Naive thymus-derived CD8-positive, alpha-beta T cell (primary cell): ENCODE measurements at places on chromosomes 6 and 20.

DNA sequence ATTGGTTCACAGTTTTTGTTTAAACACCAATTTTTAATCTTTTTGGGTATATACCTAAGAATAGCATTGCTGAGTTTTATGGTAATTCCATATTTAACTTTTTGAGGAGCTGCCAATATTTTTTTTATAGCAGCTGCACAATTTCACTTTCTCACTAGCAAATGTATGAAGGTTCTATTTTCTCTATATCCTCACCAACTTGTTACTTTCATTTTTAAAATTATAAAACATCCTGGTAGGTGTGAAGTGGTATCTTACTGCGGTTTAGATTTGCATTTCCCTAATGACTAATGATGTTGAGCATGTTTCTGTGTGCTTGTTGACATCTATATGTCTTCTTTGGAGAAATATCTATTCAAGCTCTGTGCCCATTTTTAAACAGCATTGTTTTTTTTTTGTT, 452.1 kb downstream of the GRIK2 start:
- DNase-seq = no peak

DNA sequence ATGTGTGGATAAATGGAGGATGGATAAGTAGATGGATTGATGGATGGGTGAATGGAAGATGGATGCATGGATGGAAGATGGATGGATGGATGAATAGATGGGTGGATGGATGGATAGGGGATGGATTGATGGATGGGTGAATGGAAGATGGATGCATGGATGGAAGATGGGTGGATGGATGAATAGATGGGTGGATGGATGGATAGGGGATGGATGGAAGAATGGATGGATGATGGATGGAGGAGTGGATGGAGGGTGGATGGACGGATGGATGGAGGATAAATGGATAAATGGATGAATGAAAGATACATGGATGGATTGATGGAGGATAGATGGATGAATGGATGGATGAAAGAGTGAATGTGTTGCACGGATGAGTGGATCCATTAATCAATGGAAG, 3.0 kb upstream of the NFATC2 start:
- no peak for DNase-seq

GRCh38 chr6:37396571-37397180, 36.3 kb upstream of the CMTR1 start:
- no peak for DNase-seq

DNA sequence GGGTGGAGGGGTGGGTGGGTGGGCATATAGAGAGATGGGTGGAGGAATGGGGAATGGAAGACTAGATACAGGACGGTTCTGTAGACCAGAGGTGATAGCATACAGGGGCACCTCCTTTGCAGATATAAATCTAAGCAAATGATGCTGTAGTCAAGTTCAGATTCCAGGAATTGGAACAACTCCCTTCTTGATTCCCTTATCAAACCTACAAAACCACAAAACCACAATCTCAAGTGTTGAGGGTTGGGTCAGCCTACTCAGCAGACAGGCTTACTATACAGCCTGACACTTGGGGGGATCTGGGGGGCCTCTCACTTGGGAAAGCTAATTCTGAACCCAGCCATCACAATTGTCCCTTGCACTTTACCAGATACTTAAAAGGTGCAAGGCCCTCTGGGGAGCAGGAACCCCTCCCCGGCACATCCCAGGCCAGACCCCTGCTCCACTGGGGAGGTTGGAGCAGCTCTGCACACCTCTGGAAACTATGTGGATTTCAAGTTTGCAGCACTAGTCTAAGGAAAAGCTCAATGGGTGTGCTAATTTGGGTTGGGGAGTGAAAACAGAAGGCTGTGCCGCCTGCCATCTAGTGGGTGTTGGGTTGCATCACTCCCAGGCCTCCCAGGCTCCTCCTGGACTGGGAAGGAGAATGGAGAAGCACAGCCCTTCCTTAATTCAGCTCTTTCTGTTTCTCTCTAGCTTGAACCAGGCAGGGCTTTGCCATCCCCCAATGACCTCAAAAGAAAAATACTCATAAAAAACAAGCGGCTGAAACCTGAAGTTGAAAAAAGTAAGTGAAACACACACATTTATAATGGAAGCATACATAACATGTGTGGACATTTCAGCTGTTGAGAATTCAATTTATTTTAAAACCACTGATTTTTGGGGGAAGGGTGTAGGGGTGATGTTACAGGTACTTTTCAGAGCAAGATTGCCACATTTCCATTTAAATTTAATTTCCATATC, 121.2 kb upstream of the LAMP5 start:
- no peak for DNase-seq

DNA sequence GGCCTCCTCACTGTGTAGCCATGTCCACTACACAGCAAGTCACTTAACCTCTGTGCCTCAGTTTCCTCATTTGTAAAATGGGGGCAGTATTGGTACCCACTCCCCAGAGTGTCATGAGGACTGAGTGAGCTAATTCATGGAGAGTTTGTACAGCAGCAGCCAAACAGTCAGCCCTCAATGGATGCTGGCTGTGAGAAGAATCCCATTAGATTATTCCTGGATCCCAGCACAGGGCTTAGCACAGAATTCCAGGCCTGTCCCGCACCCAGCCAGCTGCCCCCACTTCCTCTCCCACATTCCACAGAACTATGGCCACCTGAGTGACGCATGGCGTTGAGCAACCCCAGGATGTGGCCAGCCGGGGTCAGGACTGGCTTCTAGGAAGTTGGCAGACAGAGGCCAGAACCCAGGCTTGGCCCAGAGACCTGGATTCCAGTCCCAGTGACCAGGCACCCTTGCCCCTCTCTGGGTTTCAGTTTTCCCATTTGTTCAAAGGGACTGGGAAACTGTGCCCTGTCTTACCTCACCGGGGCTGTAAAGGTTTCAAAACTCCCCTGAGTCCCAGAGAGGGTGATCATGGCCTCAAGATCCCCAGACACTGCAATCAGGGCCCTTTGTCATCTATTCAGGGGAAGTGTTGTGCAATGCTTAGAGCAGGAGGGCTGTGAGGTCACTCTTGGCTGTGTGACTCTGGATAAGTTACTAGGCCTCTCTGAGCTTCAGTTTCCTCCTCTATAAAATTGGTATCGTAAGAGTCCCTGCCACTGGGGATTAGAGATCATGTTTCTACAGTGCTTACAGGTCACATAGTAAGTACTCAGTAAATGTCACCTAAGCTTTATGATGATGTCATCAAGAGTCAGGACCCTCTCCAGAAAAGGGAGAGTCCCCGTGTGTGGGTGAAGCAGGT, 3.0 kb upstream of the TGM2 start:
- no peak for DNase-seq

DNA sequence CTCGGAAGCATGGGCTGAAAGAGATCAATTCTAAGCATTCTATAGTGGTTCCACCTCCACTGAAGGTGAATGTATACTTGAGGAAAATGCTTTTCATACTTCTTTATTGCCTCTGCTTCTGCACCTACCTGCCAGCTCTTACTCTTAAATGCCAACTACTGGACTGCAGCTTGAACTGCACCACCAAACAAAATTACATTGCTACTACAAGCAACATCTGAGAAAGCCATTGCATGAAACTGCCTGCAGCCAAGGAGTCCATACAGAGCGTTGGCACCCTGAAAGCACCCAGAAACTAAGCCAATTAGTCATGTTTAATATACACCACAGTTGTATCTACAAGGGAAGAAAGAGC, 440.9 kb downstream of the BTBD3 start:
- DNase-seq = no peak

- DNase-seq = no peak
Measured at GRCh38 chr20:43870484-43870883, 44.2 kb upstream of the TOX2 start.

DNA sequence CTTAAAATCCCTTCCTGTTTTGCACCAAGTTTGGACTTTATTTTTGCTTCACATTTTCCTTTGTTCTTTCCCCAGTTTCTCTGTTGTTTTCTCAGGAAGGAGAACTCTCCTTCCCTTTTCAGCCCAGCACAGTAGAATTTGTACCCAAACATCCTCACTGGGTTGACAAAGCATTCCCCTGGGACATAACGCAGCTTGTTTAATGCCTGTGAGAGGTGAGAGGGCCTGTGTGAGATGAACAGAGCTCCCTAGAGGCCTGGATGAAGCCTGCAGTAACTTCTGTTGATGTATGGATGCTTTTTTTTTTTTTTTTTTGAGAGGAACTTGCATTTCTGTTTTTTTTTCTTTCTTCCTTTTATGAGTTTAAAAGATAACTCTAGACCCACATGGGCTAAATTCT, 104.9 kb upstream of the SLC22A23 start:
- no peak for DNase-seq

DNA sequence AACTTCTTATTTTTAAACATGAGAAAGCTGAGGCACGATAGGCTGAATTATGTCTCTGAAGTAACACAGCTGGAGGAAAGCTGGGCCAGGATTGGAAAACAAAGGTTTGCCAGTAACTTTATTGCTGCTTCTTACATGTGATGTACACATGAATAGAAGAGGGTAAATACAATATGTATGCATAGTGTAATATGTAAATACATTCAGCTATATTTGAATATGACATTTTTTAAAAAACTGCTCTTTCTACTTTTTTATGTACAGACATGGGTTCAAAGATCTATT, 90.2 kb downstream of the ADTRP start:
- no peak for DNase-seq
